Left renal pelvis (tissue), 4 donors: ENCODE measurements at places on chromosomes 3 and 15. TPM values are rescaled to one million over a fixed set of nuclear protein-coding genes. Genes with fewer than 3 reads are reported as not detected.
A peak's percentile ranks its signal among the peaks of the same experiment; 100 is the strongest.

Gene TMEM212
- 0.10 TPM for polyA plus RNA-seq

- no peak for DNase-seq
Observed at GRCh38 chr3:164748626-164749025, 329.7 kb downstream of the SI start.

DNA sequence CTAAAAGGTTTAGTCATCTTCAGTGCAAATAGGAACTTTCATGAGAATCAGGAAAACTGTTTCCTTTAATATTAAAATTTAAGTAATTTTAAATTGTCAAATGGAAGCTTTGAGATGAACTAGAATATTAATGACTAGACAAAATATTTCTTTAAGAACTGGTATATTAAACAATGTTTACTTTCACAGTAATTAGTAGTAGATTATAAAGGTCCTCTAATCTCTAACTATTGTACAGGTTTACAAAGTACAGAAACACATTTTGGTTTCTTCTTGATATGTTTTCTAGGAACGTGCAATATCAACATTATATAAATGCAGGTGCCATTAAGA is 138.9 kb downstream of the CLASP2 start:
- DNase-seq, result no peak

DNA sequence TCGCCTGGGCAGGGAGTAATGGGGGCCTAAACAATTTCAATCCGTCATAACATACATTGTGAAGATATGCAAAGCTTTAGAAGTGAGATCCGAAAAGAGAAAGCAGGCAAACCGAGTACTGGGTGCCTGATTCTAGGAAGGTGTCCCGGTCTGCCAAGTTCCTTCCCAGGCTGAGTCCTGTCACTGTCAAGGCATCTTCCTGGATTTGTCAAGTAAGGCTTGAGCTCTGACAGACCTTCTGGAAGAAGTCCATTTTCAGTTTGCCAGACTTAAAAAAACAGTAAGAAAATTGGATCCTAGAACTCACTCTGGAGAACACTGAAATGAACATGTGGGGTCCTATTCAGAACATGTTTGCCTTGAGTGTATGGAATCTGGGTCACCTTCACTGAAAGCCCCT is 253.9 kb downstream of the RORA start:
- no peak for DNase-seq

- DNase-seq, result no peak
Observed at GRCh38 chr3:52839892-52840545, 5.2 kb upstream of the MUSTN1 start.

- peak; percentile 92 for DNase-seq
Observed at GRCh38 chr15:82809308-82810060, at the start of gene WHAMM. Gene WHAMM, plus strand, starts transcription at chr15:82809628. Its CDS starts 99 bp downstream, at chr15:82809727.

DNA sequence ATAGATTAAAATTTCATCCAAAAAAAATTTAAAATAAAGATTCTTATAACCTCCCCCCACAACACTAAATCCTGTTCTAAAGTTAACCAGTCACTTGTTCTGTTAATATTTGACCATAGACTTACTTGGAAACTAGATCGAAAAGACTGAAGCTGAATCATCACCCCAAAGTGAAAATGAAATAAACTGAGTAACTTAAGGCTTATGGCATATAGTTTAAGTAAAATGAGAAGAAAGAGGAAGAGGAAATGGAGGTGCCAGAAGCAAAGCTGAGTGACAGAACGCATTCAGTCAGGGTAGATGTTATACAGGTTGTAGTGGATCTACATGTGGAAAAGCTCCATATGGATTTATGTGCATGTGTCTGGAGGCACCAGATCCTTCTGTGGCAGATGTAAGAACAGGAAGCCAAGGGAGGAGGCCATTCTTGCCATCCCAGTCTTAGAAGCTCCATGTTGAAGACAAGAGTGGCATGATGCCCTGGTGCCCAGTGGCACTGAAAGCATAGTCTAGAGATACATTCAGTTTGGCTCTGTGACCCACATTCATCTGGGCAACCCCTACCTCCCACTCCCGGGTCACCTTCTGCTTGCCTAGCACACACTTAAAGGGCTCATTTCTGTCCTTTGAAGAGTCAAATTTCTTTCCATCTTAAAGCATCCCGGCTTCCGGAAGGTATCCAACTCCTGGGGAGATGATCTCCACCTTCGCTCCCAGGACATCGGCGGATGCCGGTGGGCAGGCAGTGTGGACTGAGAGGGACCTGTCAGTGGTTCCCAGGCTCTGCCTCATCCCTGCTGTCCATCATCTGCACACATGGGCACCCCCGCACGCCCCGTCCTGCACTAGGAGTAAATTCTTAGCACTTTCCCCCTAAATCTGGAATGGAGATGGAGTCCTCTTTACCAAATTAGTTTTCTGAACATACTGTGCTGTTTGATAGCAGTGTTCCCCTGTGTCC is 90.8 kb downstream of the NEO1 start:
- no peak for DNase-seq

DNA sequence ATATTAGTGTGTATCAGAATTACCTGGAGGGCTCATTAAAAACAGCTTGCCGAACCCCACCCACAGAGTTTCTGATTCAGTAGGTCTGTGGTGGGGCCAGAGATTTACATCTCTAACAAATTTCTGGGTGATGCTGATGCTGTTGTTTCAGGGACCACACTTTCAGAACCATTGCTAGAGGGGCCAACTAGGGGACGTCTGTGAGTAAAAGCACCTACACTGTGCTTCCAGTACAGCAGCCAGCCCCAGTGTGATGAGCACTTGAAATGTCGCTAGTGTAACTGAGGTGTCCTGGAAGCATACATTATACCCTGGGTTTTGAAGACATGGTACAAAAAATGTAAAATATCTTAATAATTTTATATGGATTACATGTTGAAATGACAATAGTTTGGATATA is 33.0 kb downstream of the AGTR1 start:
- DNase-seq, result no peak

DNA sequence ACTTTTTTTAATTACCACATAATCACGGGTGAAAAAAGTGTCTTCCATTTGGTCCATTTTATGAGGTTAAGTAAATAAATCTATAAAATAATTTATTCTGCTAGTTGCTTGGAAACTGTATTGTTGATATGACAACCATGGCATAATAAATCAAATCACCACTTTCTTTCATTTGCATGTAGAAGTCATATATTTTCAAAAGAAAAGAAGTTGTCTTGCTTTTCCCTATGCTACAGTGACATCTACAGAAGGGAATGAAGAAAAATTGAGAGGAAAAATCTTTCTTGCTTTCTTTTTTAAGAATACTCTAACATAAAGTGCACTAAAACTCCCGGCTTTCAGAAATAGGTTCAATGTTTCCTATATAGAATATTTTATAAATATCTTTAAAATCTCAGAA is 228.5 kb downstream of the ZBBX start:
- DNase-seq, result no peak

GRCh38 chr15:47212222-47213010 is 504.9 kb upstream of the SEMA6D start:
- no peak for DNase-seq

Gene ACKR2
- polyA plus RNA-seq, result 2.3 TPM

DNA sequence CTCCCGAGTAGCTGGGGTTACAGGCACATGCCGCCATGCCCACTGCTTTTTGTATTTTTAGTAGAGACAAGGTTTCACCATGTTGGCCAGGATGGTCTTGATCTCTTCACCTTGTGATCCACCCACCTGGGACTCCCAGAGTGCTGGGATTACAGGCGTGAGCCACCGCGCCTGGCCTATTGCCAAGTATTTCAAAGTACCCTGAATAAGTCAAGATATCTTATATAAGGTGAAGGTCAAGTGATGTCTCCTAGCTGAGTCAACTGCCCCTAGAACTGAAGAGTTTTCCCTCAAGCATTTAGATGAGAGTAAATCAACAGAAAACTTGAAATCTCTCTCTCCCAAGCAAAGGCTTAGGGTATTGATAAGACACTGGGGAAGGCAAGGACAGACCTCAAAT is 63.9 kb downstream of the RPL22L1 start:
- no peak for DNase-seq
